NCI-H345 (cell line): ENCODE measurements at places on chromosomes 7 and 10.

- DNase-seq, result no peak
Observed at GRCh38 chr10:26703096-26703495, 5.6 kb downstream of the PDSS1 start.

DNA sequence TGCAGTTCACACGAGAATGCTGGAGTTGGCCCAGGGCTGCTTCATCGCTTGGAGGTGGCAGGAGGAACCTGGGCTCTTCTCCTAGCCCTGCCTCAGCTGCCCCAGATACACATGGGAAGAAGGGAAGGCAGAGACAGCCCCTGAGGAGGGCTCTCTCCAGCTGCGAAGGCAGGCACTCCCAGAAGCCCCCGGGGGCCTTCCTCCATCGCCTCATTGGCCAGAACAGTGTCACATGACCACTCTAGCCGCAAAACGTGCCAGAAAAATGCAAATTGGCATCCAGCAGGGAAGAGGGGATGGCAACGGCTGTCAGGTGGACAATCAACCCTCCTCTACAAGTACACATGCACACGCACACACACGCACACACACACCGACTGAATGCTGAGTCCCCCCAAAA, 217.8 kb upstream of the FRMD4A start:
- DNase-seq, result no peak

DNA sequence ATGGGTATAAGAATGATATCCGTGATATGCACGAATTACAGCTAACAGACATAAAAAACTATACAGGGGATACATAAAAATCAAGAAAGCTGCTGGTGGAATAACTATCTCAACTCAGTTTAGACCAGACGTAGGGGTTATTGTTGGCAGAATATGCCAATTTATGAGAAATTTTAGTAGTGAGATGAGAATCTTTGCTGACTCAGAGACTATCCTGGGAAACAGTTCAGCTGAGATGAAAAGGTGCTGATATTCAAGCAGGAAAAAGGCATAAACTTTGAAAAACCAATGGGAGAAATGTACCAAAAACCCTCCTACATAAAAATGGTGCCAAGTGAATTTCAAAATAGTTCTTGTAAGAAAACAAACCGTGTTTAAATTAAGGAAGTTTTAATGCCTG, 3.3 kb downstream of the MRPS33 start:
- DNase-seq, result no peak

DNA sequence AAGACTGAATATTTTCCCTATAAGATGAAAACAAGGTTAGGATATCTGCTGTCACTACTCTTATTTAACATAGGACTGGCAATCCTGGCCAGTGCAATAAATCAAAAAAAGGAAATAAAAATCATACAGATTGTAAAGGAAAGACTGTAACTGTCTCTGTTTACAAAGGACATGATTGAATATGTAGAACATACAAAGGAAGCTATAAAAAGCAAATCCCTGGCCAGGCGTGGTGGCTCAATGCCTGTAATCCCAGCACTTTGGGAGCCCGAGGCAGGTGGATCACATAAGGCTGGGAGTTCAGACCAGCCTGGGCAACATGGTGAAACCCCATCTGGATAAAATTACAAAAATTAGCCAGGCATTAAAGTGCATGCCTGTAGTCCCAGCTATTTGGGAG, 15.8 kb downstream of the ZNF485 start:
- no peak for DNase-seq

GRCh38 chr10:21314906-21315644, 210.4 kb downstream of the SKIDA1 start:
- DNase-seq, result no peak

GRCh38 chr10:123442901-123443300, 223.3 kb upstream of the GPR26 start:
- DNase-seq, result no peak

DNA sequence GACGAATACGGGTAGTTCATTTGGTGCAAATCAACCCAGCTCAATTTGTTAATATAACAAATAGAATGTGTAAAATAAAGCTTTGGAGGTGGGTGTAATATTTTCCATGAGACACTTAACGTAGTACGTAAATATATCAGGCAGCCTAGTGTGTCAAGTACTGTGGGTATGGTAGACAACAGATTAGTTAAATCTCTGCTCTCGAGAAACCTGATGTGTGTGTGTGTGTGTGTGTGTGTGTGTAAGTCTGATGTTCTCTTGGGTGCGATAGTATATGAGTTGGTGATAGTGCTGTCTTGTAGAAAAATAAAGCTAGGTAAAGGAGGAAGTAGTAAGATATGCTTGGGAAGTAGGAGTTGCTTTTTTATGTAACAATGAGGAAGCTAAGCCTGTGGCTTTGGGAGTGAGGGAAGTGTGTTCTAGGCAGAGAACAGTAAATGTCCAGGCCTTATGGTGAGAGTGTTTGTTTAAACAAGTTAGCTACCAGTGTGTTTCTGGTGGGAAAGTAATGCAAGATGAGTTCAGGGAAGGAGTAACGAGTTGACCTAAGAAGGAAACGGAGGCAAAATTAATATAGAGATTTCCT, 26.1 kb downstream of the WAC start:
- DNase-seq, result no peak

GRCh38 chr10:95289003-95289920, 1.5 kb downstream of the PDLIM1 start:
- DNase-seq, result no peak

- no peak for DNase-seq
Observed at GRCh38 chr10:129307141-129307540, 159.9 kb upstream of the MGMT start.

DNA sequence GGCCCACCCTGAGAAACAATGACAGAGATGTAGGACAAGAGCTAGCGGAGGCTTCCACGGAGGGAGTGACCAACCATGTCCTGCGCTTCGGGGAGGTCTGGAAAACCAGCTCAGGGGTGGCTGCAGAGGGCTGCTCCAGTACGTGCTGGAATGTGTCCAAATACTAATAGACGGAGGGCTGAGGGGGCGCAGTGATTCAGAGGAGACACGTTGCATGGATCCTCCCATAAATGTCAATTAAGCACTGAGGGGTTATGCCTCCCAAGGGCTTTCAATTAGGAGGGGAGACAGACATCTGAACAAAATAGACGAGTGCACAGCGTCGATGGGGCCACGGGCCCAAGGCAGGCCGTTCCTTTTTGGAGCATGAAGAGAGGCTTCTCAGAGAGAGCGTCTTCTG, 51.0 kb upstream of the NPS start:
- DNase-seq, result no peak

DNA sequence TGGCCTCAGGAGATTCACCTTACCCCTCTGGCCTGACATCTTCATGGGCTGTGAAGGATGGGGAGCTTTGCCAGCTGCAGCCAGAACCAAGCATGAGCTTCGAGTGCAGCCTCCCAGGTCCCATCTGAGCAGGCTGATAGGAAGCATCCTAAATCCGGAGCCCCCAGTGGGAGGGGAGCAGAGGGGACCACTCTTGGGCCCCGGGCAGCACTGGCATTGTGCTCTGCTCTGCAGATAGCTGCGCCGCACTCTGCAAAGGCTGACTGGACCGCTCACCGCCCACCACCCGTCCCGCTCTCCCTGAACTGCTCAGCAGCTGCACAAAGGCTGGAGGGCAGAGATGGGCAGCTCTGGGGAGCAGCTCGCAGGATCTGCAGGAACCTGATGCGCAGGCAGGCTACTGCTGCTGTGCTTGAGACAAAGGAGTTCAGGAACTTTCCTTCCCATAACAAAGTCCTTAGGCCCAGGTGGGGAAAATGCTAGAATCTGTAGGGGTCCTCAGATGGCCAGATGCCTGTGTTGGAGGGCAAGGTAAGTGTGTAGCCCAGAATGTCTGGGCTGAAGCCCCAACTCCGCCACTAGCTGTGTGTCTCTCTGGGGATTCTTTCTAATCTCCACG, 51.8 kb downstream of the ARHGAP22 start:
- no peak for DNase-seq

DNA sequence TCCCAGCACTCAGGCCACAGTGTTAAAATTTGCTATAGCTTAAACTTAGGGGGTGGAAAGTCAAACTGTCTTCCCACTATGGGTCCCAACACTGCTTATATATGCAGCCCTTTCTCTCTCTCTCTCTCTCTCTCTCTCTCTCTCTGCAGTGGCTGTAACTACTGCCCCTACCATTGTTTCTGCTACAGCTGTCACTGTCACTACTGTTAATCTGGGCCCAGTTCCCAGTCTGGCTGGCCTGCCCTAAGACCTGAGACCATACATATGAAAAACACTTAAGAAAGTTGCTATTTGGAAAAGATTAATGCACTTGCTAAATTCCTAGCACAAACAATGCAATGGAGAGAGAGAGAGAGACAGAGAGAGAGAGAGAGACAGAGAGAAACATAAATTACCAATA, 78.6 kb downstream of the THSD7A start:
- no peak for DNase-seq

GRCh38 chr7:94907026-94907810, at the start of gene PPP1R9A:
Gene PPP1R9A (plus strand): TSS chr7:94907594. CDS start chr7:94910114, 2,520 bp downstream.
- DNase-seq, result peak; percentile 36

DNA sequence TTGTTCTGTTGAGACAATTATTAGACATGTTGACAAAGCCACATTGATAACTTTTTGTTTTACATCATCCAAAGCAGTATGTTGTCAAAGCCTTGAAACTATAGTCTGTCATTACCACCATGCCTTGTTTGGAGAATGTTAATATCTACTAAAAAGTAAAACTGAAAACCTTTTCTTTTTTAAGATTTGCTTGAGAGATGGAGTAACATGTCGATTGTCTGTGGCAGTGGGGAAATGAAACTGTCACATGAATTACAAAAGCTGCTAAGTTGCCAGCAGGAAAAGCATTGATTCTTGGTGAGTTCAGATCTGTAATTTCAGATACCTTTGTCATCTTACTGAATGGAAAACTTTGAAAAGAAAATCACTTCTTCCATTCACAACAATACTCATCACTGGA, 69.1 kb downstream of the TFPI2 start:
- DNase-seq, result no peak
